CD8-positive, alpha-beta memory T cell (primary cell): ENCODE measurements at places on chromosomes 5 and 9.

- DNase-seq: no peak
Measured at GRCh38 chr9:71916834-71917534, 5.5 kb downstream of the C9orf85 start.

DNA sequence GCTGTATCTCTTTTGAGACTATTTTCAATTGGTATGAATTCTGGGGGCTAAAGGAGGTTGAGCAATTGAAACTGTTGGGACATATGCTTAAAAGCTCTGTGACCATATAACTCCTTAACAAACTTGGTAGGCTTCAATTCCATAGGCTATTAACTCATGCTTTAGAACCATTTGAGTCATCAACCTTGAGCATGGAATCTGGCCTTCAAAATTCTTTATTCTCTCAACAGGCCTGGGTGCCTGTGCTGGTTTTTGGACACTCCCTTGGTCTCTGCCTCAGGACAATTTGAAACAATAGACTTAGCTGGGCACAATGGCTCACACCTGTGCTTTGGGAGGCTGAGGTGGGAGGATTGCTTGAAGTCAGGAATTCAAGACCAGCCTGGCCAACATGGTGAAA is 61.4 kb upstream of the EPB41L4A start:
- no peak for DNase-seq

DNA sequence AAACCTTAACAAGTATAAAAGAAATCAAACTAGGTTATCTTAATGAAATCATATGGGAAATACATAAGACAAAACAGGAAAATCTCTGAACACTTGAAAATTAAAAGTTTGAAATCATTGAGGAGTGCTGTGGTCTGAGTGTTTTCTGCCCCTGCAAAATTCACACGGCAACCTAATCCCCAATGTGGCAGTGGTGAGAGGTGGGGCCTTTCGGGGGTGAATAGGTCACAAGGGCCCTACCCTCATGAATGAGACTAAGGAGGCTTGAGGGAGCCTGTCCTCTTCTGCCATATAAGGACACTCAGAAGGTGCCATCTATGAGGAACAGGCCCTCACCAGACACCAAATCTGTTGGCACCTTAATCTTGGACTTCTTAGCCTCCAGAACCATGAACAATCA is 10.7 kb downstream of the CAMSAP1 start:
- no peak for DNase-seq

DNA sequence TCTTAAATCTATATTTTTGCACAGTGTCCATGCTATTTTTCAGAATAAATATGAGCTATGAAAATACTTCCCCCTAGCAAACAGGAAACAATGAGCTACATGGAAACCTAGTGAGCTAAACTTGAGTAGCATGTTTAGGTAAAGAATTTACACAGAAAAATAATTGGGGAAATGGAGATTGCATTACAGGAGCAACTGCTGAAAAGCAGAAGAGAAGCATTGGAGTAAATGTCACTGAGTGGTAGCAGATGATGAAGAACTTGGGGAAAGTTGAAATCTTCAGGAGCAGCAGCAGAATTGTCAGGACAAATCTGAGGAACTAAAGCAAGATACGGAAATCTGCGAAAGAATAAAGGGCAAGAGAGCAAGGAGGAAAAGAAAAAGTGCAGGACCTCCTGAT is 610.3 kb downstream of the TLE1 start:
- no peak for DNase-seq

DNA sequence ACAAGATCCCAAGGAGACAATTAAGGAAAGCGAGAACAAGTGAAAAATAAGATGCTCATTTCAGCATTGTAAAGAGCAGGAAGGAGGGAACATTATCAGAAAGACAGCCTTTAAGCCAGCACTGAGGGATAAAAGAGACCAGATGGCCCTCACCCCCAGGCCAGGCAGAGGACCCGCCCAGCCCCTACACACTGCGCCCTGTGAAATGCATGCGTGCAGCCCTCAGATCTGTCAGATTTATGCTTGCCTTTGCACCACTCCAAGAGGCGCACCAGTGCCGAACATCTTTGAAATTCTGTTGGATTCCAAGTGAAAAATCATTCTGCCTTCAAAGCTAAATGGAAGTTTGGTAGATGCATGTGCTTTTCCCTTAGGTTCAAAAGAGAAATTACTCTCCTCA is 378.0 kb downstream of the MLLT3 start:
- DNase-seq: no peak

DNA sequence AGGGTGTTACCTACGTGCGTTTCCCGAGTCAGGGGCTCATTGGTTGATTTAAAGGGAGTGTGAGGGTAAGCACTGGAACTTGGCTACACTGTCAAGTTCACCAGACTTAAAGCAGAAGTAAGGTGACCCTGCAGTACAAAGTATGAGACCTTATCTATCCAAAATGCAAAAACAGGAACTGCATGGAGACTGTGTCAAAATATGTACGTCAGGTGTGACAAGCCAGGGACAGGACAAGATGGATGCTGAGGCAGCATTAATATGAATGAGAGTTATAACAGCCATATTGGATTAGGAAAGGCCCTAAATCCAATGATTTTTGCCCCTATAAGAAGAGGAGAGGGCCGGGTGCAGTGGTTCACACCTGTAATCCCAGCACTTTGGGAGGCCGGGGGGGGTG is 15.4 kb upstream of the SUSD3 start:
- DNase-seq: no peak

DNA sequence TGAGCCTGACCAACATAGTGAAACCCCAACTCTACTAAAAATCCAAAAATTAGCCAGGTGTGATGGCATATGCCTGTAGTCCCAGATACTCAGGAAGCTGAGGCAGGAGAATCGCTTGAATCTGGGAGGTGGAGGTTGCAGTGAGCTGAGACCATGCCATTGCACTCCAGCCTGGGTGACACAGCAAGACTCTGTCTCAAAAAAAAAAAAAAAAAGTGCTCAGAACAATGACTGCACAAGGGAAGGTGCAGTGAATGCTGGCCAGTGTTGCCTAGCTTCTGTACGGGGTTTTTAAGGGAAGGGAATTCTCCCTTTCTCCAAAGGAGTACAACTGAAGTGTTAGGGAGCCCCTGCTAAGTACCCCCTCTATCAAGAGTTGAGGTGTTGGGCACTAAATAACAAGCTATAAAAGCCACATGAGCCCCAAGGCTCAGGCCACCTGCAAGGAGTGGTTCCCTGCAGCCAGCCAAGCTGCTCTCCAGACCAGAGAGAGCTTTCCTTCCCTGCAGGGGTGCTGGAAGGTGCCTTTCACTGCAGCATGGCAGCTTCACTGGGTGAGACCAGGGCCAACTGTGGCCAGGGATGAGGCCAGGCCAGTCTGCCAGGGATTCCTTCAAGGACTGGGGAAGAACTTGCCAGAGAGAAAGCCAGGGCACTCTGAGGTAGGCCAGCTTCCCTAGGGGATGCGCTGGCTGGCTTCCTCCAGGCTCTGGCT is 14.8 kb downstream of the GADD45G start:
- DNase-seq: no peak

- DNase-seq: no peak
Measured at GRCh38 chr5:60274747-60275146, 381.2 kb upstream of the PDE4D start.

GRCh38 chr9:122265149-122265915 is 650 bp downstream of the MRRF start:
- no peak for DNase-seq

- DNase-seq: no peak
Measured at GRCh38 chr5:57302164-57302563, 128.3 kb downstream of the GPBP1 start.

GRCh38 chr9:21576331-21577189 is 94.4 kb upstream of the IFNE start:
- DNase-seq: no peak

DNA sequence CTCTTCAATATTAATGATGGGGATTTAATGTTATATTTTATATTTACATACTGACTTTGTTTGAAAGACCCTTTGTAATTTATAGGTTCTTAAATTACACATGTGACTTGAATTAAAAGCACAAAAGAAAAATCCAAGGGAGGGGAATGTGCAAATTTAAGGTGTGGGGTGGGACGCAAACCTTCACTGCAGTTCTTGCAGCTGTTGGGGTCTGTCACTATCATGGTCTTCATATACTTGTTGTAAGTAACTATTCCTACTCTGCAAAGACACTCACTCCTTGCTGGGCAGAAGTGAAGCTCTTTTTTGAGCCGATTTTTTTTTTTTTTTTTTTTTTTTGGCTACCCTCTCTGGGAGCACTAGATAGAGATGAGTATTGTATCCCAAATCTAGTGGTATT is 505.3 kb downstream of the ARHGEF28 start:
- no peak for DNase-seq

DNA sequence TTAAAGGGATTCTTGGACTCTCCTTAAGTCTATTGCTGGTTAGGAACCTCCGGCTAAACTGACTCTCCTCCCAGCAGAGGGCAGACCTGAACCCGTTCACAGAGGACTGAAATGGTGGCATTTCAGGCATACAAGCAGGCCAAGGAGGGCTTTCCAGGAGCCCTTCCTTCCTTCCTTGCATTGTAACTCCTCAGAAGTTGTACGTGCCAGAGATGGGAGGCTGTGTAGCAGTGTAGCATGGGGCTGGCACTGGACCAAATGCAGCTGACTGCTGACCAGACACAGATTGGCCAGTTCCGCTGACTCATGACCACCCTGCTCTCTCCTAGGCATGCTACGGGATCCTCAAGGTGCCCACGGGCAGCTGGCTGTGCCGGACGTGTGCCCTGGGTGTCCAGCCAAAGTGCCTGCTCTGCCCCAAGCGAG is 36.4 kb downstream of the JADE2 start:
- no peak for DNase-seq

GRCh38 chr5:64859881-64860280 is 91.2 kb downstream of the CWC27 start:
- DNase-seq: no peak

DNA sequence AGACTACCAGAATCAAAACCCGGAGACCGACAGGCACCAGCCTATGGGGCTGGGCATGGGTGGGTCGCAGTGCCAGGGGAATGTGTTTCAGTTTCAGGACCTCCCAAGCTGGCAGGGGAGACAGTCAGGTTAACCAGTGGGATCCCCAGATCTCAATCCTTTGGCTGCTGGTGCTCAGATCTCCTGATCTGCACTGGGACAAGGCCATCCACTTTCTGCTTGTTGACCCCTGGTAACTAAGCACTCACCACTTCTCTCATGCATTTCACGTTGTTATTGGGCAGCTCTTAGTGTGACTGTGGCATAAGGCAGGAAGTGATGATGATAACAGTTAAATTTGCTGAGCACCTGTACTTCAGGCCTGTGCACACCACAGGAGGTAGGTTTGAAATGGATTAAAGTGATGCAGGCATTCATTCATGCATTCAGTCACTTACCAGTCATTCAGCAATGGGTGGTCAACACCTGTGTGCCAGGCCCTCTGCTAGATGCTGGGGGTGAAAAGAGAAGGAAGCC is 42.1 kb upstream of the STXBP1 start:
- DNase-seq: no peak

DNA sequence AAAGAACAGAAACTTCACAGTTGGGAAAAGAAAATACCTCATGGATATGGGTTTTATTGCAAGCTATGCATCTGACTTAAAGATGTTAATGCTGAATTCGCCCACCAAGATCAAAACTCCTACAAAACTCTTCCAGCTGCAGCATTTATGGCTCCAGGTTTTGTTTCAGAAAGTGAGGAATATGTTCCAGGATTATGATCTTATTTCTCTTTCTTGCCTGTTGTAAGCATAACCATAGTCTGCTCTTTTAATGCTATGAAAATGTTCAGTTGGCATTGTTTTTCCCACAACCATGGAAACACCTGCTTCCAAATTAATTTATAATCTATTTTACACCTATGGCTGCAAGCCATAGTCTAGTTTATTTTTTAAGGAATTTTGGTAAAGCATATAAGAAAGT is 34.9 kb upstream of the FST start:
- no peak for DNase-seq

DNA sequence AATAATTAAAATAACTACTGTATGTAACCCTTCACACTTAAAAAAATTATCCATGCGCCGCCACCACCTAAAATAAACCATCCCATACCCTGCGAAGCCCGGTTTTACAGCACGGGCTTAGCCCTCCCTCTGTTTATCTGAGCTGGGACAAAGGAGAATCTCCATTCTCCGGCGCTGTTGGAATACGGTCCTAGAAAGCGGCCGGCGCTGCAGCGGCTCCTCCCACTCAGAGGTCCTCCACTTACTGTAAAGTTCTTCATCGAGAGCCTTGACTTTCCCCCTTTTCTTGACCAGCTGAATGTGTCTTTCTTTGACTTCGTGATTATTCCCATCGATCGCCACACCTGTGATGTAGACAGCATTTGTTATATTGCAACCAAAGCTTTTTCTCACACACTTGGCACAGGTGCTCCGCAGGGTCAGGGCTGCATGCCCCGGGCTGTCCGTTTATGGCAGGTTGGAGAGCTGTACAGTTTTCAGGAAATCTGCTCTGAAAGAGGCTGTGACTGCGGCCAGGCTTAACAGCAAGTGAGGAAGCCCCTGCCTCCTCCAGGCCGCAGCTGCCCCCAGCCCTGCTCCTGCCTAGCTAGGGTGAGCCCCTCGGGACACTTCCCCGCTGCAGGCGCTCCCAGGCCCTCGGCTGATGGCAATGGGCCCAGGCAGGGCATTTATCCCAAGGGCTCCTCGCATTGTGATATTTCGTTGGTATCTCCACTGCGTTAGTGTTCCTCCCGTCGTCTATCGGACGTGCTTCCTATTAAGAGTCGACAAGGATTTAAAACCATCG is 16.7 kb downstream of the GFPT2 start:
- DNase-seq: no peak

DNA sequence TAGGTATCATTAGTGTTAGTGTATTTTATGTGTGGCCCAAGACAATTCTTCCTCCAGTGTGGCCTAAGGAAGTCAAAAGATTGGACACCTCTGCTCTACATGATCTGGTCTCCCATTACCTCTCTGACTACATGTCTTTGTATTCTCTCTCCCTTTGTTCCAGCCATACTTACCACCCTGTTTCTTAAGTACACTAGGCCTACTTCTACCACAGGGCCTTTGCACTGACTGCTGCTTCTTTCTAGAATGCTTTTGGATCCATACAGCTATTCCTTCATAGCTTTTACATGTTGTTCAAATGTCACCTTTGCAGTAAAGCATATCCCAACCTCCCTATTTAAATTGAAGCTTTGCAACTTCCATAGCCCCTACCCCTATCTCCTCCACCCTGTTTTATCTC is 5.4 kb downstream of the XRCC4 start:
- DNase-seq: no peak

DNA sequence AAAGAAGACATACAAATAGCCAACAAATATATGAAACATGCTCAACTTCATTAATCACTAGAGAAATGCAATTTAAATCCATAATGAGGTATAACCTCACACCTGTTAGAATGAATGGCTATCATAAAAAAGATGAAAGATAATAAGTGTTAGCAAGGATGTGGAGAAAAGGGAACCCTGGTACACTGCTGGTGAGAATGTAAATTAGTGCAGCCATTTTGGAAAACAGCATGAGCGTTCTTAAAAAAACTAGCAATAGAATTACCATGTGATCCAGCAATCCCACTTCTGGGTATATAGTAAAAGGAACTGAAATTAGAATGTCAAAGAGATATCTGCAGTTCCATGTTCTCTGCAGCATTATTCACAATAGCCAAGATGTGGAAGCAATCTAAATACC is 64.2 kb upstream of the CEP78 start:
- DNase-seq: no peak
